ENCODE measurements at places on chromosomes 5 and 9. TPM values are rescaled to one million over a fixed set of nuclear protein-coding genes. Genes with fewer than 3 reads are reported as not detected.

The PKD2L2 gene
- total RNA-seq = not detected

The NFX1 gene
- total RNA-seq = 34.2 TPM

The PCDHB2 gene
- 0.29 TPM for total RNA-seq

The ANXA2R gene
- total RNA-seq = 3.4 TPM

The IL4 gene
- total RNA-seq = not detected

The GRK6 gene
- total RNA-seq = 35.9 TPM

The SPINK1 gene
- not detected for total RNA-seq

The CYFIP2 gene
- total RNA-seq = 15.3 TPM

The NR6A1 gene
- total RNA-seq = 0.66 TPM

The ZBED3 gene
- 0.29 TPM for total RNA-seq

The FREM1 gene
- total RNA-seq = 0.72 TPM

The PNPLA7 gene
- total RNA-seq = 1.1 TPM

The FBXO4 gene
- 12.5 TPM for total RNA-seq

The TESK1 gene
- total RNA-seq = 14.9 TPM

The ZNF782 gene
- 3.0 TPM for total RNA-seq

The ZNF658 gene
- total RNA-seq = 3.4 TPM

The ZFP62 gene
- total RNA-seq = 9.0 TPM

The GFI1B gene
- not detected for total RNA-seq

The TIMD4 gene
- not detected for total RNA-seq

The AJM1 gene
- 1.4 TPM for total RNA-seq

The STKLD1 gene
- 0.14 TPM for total RNA-seq

The LCN1 gene
- not detected for total RNA-seq

The COL27A1 gene
- 29.2 TPM for total RNA-seq

The TNFAIP8 gene
- 44.0 TPM for total RNA-seq

The GADD45G gene
- 2.0 TPM for total RNA-seq

The SEMA5A gene
- 116 TPM for total RNA-seq

The ALDH1B1 gene
- total RNA-seq = 13.8 TPM

The GABRP gene
- 1.1 TPM for total RNA-seq

The PCDHGA9 gene
- 6.2 TPM for total RNA-seq
